COLO829 (cell line): ENCODE measurements at places on chromosomes 2 and 18.

GRCh38 chr18:59605633-59606192, 91.5 kb downstream of the CCBE1 start:
- DNase-seq: no peak

GRCh38 chr2:30686000-30686399, 121.2 kb downstream of the CAPN13 start:
- DNase-seq: no peak

DNA sequence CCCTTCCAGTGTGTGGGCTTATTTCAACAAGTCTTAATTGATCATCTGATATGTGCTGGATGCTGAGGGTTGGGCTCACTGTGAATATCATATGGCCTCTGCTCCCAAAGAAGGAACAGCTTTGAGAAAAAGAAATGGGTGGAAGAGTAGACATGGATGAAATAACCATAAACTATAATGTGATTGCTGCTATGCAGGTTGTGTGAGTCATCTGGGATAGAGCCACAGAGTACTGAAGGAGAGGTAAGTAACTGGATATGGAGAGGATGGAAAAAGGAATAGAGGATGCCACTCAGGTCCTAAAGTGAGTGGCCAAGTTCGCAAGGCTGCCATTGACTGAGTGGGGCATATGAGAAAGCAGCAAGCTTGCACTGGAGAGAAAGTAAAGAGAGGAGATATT, 8.7 kb upstream of the DSG2 start:
- no peak for DNase-seq

- no peak for DNase-seq
Observed at GRCh38 chr18:51196118-51196810, 1.2 kb downstream of the MEX3C start.

DNA sequence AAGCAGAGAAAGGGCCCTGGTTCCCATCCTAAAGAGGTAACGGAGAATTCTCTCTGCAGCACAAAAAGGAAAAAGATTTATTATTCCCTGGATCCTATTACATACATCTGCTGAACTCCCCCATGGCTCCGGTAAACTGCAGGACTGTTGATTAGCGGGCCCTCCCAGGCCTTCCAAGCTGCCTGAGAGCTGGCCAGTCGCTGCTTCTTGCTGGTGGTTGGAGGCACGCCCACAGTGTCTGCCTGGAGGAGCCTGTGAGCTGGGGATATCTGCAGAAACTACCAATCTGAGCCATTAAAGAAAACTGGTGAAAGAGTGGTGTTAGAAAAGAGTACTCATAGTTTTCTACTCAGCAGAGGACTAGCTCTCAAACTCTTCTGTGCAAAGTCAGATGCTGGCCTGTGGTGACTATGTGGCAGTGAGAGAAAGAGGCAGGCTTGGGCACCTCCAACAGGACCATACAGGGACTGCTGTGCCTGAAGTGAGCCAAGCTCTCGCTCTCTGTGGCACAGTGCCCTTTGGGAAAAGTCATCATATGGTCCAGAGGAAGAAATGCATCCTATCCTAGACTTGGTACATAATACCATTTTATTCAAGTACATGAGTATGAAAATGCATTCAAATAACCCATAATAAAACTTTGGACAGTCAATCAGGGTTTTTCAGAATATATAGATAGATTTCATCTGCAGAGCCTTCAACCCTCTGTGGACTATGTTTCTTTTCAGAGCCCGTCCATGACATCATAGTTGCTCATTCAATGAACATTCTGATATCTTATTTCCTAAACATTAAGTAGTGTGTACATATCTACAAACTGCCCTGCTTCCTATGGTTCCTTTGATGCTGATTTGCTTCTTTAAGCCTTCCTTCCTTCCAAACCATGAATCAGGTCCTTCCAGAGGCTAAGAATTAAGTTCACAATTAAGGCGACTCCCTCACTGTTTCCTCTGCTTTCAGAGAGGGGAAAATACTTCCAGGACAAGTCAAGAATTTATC, 242.0 kb upstream of the LYPD1 start:
- no peak for DNase-seq

GRCh38 chr2:74149570-74150319, 2.0 kb upstream of the BOLA3 start:
- no peak for DNase-seq

GRCh38 chr18:10476338-10476791, 21.9 kb downstream of the APCDD1 start:
- no peak for DNase-seq

DNA sequence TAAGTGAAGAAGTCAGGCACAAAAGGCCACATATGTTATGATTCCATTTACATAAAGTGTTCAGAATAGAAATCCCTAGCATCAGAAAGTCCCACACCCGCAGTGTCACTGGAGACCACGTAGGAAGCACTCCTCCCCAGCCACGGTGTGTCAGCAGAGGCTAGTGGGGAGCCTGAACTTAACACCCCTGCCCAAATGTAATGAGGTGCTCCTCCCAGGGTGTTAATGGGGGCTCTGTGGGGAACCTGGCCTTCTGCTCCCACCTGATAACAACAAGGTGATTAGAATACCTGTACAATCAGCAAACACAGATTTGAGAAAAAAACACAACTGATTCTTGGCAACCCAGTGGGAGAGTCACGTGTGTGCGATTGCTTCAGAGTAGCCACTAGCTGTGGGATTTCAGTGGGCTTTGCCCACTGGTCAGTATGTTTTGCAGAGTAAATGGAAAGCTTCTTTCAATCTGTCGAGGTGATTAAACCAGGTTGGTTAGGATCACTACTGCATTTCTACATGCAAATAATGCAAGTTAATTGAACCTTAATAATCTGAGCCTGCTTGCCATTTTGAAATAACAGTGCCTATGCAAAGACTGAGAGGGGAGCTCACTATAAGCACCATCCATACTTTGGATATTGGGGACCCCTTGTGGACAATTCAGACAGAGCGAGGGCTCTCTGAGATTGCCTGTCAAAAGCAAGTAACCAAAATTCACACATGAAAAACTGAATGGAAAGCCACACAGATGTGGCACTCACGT, 20.6 kb upstream of the ATRAID start:
- no peak for DNase-seq

- no peak for DNase-seq
Observed at GRCh38 chr18:32183503-32183902, 6.3 kb upstream of the MEP1B start.

DNA sequence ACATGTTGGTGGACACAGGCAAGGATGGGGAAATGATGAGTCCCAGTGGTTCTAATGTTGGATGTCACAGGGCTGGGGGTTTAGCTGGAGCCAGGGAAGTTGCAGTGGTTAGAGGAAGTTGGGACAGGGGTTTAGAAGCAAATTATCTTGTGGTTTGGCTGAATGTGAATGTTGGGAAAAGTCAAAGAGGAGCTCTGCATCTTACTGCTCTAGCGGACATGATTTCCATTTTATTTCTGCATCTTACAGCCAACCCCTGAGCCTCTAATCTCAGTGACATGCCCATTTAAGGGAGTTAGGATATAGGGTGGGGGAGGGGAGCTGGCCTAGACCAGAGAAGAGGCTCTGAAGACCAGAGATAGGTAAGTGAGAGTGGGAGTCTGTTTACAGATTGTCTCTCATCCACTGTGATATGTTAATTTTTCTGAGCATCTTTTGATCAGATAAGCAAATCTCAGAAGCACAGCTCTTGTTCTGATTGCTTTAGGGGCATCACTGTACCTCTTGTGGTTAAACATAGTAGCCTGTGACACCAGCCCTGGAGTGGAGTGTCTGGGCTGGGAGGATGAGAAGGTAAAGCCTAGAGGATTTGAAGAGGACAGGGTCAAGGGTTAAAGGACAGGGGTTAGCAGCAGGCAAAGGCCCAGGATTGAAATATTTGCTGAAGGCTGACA, 43.6 kb downstream of the SETBP1 start:
- DNase-seq: no peak

- DNase-seq: no peak
Observed at GRCh38 chr2:235587202-235587601, 93.4 kb downstream of the AGAP1 start.

- peak; percentile 90 for DNase-seq
Observed at GRCh38 chr2:172102391-172103359, at the start of gene DLX2. Gene DLX2 (minus strand): TSS chr2:172102900. CDS start chr2:172102538, 362 bp downstream.

DNA sequence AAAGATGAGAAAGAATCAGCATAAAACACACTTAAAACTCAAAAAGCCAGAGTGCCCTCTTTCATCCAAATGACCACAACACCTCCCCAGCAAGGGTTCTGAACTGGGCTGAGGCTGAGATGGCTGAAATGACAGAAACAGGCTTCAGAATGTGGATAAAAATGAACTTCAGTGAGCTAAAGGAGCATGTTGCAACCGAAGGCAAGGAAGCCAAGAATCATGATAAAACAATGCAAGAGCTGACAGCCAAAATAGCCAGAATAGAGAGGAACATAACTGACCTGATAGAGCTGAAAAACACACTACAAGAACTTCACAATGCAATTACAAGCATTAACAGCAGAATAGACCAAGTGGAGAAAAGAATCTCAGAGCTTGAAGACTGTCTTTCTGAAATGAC, 12.2 kb upstream of the PSMA8 start:
- DNase-seq: no peak

DNA sequence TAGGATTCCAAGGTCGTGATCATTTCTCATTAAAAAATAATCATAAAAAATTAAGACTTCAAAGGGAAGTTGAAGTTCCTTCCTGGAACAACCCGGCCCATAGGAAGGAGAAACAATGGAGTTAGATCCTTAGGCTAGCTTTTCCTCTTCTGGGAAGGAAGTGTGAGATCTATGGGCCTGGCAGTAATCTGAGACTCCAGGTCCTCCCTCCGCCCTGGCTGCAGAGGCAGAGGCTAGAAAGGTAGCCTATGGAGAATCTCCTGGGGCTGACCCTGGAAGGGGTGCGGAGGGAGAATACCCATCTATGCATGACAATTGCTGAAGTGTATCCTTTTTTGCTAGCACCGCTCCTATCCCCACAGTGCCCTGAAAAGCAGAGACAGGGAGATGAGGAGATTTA, 37.9 kb downstream of the TRIB2 start:
- DNase-seq: no peak
